ENCODE measurements at places on chromosomes 2 and 18.

- no peak for DNase-seq
Observed at GRCh38 chr2:158928515-158928914, 39.9 kb upstream of the TANC1 start.

- DNase-seq: no peak
Observed at GRCh38 chr18:23593720-23594119, 7.4 kb upstream of the NPC1 start.

GRCh38 chr2:3805201-3805939 is 102.0 kb downstream of the DCDC2C start:
- no peak for DNase-seq

GRCh38 chr2:17606851-17607250 is 66.4 kb downstream of the VSNL1 start:
- no peak for DNase-seq

DNA sequence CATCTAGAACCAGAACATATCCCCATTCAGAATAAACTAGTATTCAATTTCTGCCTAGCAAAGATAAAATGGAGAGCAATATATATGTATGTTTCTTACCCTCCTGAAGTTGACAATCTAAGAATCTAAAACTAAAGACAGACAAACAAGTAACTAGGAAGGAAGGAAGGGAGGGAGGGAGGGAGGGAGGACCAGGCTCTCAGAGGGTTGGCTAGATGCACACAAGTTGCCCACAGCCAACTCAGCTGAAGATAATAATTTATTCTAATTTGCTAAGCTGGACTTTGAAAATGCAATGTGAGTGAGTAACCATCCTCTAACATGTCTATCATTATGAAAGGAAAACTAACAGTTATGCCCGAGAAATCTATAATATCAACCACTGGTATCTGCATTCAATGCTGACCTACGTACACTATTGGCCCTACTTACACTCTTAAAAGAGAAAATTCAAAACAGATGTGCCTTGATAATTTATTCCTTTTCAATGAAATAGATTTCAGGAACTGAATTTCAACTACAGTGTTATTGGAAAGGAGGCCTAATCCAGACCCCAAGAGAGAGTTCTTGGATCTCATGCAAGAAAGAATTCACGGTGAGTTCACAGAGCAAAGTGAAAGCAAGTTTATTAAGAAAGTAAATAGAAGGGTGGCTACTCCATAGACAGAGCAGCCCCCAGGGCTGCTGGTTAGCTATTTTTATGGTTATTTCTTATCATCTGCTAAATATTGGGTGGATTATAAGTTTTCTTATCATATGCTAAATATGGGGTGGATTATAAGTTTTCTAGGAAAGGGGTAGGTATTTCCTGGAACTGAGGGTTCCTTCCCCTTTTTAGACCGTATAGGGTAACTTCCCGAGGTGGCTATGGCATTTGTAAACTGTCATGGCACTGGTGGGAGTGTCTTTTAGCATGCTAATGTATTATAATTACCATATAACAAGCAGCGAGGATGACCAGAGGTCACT is 288.5 kb upstream of the SLC39A10 start:
- DNase-seq: no peak

GRCh38 chr2:230781130-230781797 is 68.6 kb downstream of the CAB39 start:
- DNase-seq: peak; percentile 63

GRCh38 chr2:237557633-237558015 is 8.8 kb upstream of the PRLH start:
- no peak for DNase-seq

GRCh38 chr2:23485261-23485660 is 100.3 kb downstream of the KLHL29 start:
- DNase-seq: no peak

- no peak for DNase-seq
Observed at GRCh38 chr2:21346984-21347383, 223.2 kb downstream of the TDRD15 start.

- DNase-seq: no peak
Observed at GRCh38 chr2:121771976-121772742, 16.7 kb downstream of the TSN start.

- DNase-seq: no peak
Observed at GRCh38 chr2:8441986-8442385, 239.9 kb upstream of the ID2 start.

DNA sequence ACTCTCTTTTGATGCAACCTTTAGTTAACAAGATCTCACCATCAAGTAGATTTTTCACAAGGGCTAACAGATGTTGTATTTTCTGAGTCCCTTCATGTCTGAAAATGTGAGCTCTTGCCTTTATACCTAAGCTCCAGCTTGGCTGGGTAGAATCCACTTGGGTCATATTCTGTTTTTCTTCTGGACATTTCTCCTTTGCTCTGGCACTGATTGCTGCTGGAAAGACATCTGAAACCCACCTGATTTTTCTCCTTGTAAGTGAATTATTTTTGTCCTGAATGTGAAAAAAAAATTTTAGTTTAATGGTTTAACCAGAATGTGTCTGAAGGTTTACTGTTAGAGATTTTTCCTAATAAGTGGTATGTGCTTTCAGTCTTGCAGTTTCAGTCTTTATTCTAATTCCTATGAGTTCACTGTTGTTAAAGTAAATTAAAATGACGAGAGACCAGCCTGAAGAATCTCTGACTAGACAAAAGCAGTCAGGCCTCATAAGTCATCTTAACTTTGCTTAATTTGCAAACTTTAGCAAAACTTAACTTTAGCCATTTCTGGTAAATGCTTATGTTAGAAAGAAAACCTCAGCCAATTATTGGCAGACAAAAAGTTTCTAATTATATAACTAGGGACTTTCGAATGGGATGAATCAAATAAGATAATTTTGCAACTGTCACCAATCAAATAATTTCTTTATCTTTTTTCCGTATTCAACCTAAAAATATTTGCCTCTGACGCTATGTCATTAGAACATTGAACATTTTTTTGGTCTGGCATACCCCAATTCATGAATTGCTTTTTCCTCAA is 70.8 kb downstream of the ACAA2 start:
- DNase-seq: no peak

- DNase-seq: no peak
Observed at GRCh38 chr18:14768241-14768640, 20.3 kb downstream of the ANKRD30B start.

GRCh38 chr2:10301941-10302478 is 694 bp upstream of the HPCAL1 start:
- no peak for DNase-seq

DNA sequence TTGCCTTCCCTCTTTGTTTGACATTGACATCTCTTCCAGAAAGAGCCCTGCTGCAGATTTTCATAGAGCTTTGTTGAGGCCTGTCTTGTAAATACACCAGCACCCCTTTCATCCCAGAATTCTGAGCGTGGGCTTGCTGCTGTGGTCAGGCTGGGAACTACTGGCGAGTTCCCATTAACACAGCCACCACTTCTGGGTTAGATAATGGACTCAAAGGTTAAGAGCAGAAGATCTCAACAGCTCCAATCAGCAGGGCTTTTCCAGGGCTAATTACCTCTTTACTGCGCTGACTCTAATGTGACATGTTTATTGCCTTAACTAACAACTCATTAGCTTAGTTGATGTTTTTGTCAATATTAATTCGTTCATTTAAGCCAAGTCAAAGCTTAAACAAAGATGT is 235.9 kb upstream of the BOD1L2 start:
- DNase-seq: no peak

GRCh38 chr2:32564417-32565035 is 63.3 kb upstream of the TTC27 start:
- DNase-seq: no peak

- DNase-seq: no peak
Observed at GRCh38 chr2:223692191-223692947, 90.2 kb upstream of the SCG2 start.

GRCh38 chr2:9554921-9555296 is 721 bp downstream of the ADAM17 start:
- DNase-seq: peak; percentile 78

- no peak for DNase-seq
Observed at GRCh38 chr18:29087616-29088246, 910.8 kb upstream of the CDH2 start.

DNA sequence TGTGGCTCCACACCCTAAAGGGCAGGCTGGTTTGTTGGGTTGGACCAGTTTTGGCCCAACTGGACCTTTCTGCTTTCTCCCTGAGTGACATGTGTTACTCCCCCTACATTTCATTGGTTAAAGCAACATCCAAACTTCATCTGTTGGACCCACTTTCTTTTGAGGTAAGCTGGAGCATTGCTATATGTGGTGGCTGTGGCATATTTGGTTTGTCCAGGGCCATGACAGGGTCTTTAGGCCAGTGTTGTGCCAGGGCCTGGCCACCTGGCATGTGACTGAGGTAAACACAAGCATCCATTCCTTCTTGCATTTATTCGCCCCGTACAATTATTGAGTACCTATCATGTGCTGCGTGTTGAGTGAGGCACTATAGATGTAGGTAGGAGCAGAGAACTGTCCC is 36.8 kb upstream of the MARCO start:
- DNase-seq: no peak

- no peak for DNase-seq
Observed at GRCh38 chr2:188328419-188328818, 36.7 kb downstream of the GULP1 start.

GRCh38 chr2:5036256-5036655 is 655.9 kb upstream of the SOX11 start:
- DNase-seq: no peak

GRCh38 chr2:165787334-165787733 is 6.7 kb downstream of the GALNT3 start:
- no peak for DNase-seq

DNA sequence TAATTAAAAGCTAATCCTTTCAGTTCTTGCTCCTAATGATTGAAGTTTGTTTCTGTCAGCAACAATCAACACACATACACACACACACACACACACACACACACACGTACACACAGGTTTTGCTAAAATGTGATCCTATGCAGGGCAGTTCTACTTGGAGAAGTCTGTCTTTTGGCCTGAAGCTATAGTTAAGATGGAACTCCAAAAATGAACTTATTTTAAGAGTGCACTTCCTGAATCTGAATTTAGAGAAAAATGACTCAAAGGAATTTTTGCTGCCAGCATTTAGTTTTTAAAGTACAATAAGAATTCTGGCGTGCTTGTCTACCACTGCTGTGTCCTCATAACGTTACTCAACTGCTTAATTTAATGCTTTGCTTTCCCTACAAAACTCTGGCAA is 6.6 kb downstream of the GALNT5 start:
- no peak for DNase-seq

DNA sequence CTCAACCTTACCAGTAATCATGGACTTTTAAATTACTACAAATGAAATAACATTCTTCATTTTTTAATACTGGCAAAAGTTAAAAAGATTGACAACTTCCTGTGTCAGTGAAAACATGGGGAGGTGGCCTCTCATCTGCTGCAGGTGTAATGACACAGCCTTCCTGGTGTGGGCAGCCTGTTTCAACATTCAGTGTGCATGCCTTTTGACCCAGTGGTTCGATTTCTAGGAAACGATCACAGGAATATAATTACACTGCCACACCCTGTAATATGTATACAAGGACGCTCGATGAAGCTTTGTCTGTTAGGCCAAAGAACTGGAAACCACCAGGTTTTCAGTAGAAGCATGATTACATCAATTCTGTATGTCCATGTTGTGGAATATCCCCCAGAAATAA is 68.7 kb downstream of the MTHFD2 start:
- DNase-seq: no peak
